Dermis microvascular lymphatic vessel endothelial cell (primary cell): ENCODE measurements at places on chromosomes 7 and 10. TPM values are rescaled to one million over a fixed set of nuclear protein-coding genes. Genes with fewer than 3 reads are reported as not detected.
A peak's percentile ranks its signal among the peaks of the same experiment; 100 is the strongest.

DNA sequence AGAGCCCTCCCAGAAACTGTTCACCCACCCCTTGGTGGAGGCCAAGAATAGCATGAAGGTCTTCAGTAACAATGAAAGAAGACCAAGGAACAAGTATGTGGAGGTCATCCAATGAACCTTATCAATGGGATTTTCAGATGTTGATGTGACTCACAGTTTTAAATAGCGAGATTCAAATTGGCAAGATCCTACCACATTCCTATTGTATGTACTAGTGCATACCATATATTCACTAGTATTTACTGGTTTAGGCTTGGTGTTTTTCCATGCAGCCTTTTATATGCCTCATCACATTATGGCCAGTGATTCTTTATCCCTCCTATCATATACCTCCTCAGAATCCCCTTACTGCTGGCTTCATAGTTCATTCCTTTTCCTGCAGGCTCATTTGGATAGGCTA, 54.4 kb downstream of the ITGB8 start:
- peak; percentile 24 for DNase-seq

DNA sequence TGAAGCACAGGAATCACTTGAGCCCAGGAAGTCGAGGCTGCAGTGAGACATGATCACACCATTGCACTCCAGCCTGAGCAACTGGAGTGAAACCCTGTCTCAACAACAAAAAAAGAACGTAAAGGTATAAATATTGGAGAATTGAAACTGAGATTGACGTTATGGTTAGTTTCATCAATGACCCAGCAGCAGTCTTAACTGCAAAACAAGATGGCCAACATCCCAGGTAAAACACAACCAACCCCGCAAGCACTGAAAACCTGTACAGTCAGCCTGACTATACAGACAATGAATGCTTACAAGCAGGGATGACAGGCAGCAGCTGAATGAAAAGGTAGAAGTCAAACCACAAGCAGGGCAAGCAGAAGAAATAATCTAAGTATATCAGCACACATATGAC, 34.7 kb downstream of the WAPL start:
- DNase-seq: no peak

- no peak for DNase-seq
Measured at GRCh38 chr10:113987805-113988204, 55.9 kb upstream of the ADRB1 start.

GRCh38 chr7:1113548-1113885, 25.6 kb downstream of the GPER1 start:
- no peak for DNase-seq

DNA sequence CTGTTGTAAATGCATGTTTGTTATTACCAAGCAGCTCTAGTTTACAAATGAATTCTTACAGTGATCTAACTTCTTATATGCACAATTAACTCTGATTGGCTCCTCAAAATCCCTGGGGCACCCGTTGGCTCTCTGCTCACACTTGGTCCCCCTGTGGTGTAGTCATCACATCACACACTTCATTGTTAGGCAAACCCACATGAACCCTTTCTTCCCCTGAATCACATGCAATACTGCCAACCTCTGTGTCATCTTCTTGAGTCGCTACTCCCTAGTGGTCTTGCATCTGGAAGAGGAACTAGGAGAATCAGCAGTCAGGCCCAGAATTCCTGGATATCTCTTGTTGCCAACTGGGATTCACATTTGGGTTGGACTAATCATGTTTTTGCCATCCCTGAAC, 73.1 kb downstream of the CD36 start:
- no peak for DNase-seq

GRCh38 chr10:113620511-113620910, 43.3 kb downstream of the NRAP start:
- DNase-seq: no peak

The MAT1A gene
- not detected in 2 replicates for total RNA-seq

DNA sequence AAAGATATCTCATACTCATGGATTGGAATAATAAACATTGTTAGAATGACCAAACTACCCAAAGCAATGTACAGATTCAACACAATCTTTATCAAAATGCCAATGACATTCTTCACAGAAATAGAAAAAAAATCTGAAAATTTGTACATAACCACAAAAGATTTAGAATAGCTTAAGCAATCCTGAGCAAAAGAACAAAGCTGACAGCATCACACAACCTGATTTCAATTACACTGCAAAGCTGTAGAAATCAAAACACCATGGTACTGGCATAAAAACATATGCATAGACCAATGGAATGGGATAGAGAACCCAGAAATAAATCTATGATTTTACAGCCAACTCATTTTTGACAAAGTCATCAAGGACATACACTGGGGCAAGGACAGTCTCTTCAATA, 130.0 kb upstream of the TMEM72 start:
- no peak for DNase-seq

The SFXN3 gene
- total RNA-seq: 51.2 and 74.8 TPM in 2 replicates

DNA sequence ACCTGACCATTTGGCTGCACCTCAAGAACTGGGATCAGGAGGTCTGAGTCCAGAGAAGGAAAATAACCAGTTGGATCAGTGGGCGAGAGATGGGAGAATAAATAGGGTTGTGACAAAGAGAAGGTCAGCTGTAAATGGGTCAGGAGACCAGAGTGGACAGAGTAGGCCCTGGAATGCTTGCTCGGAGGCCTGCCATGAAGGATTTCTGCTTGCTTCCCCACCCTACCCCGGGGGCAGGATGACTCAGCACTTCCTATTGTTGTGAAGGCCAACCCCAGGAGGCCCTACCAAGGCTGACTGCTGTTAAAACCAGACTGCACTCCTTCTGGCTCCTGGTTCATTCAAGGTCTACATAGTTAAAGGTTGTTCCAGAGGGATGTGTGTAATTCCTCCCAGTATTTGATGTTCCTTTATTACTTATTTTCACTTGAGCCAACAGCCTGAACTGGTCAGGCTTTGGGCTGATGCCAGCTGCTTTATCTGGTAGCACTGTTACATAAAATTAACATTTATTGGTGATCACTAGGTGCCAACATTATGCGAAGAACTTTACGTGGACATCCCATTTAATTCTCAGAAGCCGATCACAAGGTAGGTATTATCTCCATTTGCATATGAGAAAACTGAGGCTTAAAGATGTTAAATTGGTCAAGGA, 27.3 kb upstream of the IFRD1 start:
- peak; percentile 30 for DNase-seq

The COPG2 gene
- total RNA-seq: 17.8 and 18.1 TPM in 2 replicates

GRCh38 chr7:32631021-32631420, 135.7 kb downstream of the AVL9 start:
- no peak for DNase-seq

The CALN1 gene
- total RNA-seq: 0.13 and 0.89 TPM in 2 replicates

DNA sequence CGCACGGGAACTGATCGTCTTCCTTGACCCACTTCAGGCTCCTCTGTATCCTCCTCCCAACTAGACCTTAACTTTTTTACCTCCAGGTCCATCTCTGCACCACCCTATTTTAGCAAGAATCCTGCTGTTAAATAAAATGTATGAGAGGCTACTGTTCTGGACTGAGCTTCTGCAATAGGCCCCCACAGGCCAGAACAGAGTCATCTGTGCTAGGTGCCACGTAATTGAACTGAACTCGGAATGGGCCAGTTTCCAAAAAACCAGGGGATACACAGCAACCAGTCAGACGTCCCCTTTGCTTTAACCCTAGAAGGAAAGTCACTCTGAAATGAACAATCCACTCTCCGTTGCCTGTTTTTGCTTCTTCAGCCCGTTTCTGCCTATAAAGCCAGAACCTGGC, 71.3 kb downstream of the CHST15 start:
- no peak for DNase-seq

DNA sequence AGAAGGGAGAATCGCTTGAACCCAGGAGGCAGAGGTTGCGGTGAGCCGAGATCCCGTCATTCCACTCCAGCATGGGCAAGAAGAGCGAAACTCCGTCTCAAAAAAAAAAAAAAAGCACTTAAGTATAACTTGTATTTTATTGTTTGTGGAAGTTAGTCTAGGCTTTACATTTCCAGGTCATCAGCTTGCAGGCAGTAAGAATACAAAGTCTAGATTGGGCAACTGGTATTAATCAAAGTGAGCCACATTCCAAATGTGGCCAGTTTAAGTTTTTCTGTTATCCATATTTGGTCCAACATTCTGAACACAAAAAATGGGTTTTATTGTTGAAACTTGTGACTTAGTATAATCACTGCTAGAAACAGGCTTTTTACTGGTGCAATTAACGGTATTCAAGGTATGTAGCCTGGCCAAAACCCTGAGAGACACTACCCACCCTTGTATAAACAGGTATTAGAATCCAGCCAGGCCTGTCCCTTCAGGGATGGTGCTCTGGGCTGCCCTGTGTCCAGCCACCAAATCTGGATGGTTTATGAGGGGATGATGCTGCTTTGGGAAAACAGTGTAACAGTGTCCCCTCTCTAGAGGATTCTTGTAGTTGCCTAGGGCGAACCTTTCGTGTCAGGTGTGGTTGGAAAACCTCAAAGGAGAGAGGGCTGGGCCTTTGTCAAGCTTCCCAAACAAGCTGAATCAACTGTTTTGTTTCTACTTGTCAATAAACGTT, 122.1 kb upstream of the EFCAB10 start:
- DNase-seq: no peak

DNA sequence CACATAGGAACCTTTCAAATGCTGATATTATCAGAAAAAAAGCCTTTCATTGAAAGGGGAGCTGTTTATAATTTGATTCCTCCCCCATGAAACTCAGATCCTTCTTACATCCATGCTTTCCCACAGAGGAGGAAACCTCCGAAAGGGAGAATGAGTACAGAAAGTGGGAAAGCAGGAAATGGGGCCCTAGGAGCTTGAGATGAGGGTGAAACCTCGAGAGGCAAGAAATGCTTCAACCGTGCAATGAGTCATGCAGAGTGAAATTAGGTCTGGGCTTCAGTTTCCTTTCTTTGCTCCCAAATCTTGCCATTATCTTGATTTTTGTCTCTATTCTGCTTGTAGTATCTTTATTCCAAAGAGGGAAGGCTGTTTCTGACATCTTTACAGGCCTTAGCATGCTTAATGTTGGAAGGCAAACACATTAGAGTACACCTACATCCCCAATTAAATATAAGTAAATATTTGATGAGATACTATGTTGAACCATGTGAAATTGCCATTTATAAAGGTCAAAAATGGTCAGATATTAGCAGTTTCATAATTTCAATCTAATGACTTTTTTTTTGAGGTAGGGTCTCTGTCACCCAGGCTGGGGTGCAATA, 79.1 kb downstream of the NAMPT start:
- peak; percentile 22 for DNase-seq

DNA sequence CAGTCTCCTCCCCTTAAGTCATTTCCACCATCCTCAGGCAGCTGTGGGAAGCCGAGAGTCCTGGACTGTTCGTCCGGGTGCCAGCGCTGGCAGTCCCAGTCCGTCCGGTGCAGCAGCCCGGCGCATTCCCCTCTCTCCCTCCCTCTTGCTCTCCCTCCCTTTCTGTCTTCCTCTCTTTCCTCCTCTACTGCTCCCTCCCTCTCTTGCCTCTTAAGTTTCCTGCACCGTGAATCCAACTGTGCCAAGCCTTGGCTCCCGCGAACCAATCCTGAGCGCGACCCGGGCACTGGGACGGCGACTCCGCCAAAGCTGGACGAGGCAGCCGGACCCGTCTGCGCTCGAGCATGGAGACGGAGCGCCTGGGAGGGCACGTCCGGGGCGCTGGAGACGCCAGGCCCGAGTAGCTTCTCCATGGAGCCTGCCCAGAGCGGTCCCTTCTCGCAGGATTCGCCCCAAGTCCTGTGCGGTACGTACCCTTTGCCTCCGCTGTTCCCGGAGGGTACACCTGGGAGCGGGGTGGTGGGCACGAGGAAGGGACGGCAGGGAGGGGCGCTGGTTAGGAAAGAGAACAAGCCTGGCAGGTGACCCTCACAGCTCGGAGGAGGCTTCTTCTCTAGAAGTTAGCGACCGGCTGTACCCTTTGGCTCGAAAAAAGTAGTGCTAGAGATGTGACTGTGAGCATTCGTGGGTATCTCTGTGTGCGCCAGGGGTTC, 1.0 kb downstream of the NXPH1 start:
- no peak for DNase-seq

DNA sequence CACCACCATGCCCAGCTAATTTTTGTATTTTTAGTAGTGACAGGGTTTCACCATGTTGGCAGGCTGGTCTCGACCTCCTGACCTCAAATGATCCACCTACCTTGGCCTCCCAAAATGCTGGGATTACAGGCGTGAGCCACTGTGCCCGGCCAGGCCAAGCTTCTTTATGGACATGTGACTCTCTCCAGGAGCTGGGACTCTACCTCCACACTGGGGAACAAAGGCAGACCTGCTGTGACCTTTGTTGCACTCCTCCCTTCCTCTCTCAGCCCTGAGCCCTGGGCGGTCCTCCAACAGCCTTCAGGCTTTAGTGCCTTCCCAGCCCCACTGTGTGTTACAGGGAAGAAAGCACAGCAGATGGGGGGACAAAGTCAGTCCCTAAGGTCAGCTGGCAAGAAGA, 55.0 kb upstream of the DUSP5 start:
- no peak for DNase-seq

The UBN2 gene
- 2.8 and 4.0 TPM in 2 replicates for total RNA-seq

DNA sequence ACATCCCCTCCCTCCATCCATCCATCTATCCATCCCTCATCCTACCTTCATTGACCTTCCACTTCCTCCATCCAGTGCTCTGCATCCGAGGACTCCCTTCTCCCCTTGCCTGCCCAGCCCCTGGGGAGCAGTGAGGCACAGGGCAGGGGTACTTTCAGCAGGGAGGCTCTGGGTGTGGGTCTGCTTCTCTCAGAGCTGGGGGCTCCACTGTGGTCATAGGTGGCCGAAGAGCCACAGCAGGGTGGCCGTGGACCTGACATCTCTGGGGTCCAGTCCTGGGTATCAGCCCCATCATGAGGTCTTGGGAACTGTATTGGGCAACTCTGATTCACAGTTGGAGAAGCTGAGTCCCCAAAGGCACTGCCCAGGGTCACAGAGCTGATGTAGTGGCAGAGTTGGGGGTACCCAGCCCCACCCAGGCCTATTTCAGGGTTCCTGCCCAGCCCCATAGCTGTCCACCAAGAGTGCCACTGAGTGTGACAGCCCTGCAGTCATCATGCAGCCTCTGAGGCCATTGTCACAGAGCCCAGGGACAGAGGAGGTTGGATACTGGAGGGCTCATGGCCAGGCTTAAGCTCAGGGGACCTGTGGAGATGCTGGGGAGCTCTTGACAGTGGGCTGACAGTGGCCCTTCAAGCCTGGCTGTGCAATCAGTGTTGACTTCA, 35.3 kb upstream of the DPYSL4 start:
- no peak for DNase-seq

DNA sequence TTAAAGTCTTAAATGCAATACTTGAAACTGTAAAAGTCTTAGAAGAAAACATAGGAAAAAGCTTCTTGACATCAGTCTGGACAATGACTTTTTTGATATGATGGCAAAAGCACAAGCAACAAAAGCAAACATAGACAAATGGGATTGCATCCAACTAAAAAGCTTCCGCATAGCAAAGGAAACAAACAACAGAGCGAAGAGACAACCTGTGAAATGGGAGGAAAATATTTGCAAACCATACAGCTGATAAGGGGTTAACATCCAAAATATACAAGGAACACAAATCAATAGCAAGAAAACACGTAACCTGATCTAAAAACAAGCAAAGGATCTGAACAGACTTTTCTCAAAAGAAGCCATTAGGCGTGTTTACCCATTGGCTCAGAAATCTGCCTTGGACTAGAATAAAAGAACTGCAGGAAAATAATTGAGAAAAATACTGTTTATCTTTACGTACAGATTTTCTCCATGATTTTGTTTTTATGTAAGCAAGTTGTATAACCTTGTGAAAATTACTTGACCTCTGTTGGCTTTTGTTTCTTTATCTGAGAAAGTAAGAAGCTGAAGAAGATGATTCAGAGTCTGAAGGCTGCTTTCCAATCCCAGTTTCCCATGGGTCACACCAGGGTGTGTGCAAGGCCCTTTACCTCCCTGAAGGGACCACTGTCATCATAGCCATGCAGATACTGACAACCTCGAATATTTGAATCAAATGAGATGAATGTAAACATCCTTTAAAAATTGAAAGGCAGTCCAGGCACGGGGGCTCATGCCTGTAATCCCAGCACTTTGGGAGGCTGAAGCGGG, 99.1 kb upstream of the LANCL2 start:
- no peak for DNase-seq
